ENCODE measurements at places on chromosomes 12 and 14. TPM values are rescaled to one million over a fixed set of nuclear protein-coding genes. Genes with fewer than 3 reads are reported as not detected.

The EIF2S3B gene
- 0.94 TPM for total RNA-seq

The EXOC3L4 gene
- total RNA-seq: not detected

The NANOG gene
- total RNA-seq: under 0.01 TPM

The SOX5 gene
- total RNA-seq: 394 TPM

The RAD52 gene
- total RNA-seq: 42.6 TPM

The FOXG1 gene
- 80.4 TPM for total RNA-seq

The SPTB gene
- total RNA-seq: 23.5 TPM

Data from parietal lobe (tissue), 2 donors.